Left ventricle myocardium superior (tissue), 1 donor: ENCODE measurements at places on chromosomes 6 and 20.

DNA sequence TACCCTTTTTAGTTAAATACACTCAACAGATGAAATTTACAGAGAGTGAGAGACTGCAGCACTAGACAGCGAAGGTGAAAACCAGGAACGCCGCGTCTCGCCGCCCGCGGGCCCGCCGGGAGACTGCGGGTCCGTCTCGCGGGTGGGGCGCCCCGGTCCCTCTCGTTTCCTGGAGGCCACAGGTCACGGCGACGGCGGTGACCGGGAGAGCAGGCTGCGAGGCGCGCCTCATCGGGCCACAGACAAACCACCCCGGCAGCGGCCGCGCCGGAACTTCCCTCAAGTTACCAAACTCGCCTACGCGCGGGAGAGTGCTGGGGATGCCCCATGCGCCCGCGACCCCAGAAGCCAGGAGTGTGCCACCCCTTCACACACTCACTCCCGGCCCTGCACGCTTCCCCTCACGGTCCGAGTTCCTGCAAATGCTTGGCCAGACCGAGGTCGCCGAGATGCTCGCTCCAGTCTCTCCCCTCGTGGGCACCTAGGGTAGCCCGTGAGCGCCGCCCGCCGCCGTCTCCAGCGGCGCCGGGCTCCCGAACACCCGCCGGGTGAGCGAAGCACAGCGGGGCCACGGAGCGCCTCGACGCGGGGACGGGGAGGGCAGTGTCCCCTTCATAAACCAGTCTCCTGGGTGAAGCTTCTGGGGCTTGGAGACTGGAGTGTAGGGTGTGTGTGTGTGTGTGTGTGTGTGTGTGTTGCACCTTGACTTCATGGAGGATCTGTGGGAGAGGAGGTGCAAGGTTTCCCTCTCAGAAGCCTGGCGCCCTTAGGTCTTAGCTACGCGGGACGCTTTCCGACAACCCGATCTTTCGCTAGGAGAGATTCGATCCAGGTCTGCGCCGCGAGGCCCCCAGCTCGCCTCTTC lies 1.4 kb downstream of the BACH2 start:
- DNase-seq = peak; percentile 70

DNA sequence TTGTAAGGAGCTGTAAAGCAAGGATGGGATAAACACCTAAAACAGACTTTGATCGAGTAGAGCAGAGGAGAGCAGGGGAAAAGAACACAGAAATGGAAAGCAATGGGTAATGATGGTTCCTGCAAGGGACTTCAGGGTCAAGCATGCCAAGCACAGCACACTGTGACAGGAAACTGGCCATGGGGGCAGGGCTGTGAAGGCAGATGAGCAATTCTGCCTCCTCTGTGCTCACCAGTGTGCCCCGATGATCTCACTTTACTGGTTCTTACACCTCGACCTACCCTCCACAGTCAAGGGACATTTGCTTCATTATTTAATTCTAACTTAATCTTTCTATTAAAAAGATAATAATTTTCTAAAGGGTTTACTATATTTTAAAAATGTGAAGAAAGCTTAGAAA lies 21.6 kb upstream of the MYB start:
- no peak for DNase-seq

DNA sequence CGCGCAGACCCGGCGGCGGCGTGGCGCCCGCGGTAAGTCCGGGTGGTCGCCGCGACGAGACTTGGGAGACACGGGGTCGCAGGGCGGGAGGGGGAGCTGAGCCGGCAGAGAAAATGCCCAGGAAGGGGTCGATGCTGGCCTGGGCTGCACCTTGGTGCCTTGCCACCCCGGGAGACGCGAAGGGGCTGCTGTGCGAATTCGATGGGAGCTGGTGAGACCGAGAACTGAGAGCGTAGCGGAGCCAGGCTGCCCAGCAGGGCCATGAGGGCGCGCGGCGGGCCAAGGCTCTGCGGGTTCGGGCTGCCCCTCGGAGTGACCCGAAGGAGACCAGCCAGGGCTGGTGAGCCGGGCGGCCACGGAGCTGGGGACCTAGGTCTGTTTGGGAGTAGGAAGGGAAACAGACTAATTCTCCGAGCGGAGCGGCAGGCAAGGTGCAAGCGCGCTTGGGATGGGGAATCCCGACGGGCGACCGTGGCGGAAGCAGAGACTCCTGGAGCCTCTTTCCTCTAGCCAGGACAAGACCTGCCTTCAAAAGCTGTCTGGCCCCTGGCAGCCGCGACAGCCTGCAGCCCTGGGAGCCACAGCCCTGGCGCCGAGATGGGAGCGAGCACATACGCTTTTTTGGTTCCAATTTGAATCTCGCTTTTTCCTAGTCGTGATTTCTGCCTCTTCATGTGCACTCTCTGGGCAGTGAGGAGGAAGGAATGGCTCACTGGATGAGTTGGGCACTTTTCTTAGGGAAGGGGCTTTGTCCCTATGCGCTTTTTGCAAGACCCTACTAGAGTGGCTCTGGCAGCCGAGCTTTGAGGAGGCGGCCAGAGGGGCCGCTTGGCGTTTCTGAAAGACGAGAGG lies 691 bp downstream of the SYNDIG1 start:
- DNase-seq = peak; percentile 43

- DNase-seq = peak; percentile 62
Observed at GRCh38 chr20:57619051-57619831, 985 bp downstream of the ZBP1 start.

GRCh38 chr20:44023515-44024371 lies 109.1 kb downstream of the TOX2 start:
- no peak for DNase-seq

GRCh38 chr6:85561750-85562357 lies 31.8 kb downstream of the SNX14 start:
- no peak for DNase-seq

DNA sequence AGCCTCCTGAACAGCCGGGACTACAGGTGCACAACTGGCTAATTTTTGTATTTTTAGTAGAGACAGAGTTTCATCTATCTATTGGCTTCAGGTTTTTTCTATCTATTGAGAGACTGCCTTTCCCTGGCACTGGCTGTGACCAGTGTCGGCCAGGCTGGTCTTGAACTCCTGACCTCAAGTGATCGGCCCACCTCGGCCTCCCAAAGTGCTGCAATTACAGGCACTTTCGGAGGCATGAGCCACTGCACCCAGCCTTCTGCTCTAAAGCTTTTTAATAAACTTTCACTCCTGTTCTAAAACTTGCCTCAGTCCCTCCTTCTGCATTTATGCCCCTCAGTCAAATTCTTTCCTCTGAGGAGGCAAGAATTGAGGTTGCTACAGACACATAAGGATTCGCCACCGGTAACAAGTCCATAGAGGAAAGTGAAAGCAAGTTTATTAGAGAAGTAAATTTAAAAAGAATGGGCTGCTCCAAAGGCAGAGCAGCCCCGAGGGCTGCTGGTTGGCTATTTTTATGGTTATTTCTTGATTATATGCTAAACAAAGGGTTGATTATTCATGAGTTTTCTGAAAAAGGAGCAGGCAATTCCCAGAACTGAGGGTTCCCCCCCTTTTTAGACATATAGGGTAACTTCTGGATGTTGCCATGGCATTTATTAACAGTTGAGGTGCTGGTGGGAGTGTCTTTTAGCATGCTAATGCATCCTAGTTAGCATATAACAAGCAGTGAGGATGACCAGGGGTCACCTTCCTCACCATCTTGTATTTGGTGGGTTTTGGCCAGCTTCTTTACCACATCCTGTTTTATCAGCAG lies 44.8 kb upstream of the RNGTT start:
- no peak for DNase-seq

- DNase-seq = no peak
Observed at GRCh38 chr6:45923831-45924391, 91.7 kb downstream of the CLIC5 start.

DNA sequence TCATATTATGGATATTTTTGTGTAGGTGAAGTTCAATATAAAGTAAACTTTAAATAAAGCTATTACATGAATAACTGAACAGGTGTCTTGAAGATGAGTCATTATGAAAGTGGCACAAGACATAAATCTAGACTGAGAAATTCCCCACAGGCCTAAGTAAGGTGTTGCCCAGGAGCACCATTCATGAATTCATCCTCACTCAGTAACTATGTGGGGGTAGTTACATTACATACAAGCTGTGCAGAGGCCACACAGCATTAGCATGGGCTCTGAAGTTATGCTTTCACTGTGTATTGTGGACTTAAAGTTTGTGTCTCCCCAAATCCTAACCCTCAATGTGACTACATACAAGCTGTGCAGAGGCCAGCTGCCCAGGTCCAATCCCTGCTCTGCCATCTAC lies 65.9 kb downstream of the BCAS1 start:
- no peak for DNase-seq

DNA sequence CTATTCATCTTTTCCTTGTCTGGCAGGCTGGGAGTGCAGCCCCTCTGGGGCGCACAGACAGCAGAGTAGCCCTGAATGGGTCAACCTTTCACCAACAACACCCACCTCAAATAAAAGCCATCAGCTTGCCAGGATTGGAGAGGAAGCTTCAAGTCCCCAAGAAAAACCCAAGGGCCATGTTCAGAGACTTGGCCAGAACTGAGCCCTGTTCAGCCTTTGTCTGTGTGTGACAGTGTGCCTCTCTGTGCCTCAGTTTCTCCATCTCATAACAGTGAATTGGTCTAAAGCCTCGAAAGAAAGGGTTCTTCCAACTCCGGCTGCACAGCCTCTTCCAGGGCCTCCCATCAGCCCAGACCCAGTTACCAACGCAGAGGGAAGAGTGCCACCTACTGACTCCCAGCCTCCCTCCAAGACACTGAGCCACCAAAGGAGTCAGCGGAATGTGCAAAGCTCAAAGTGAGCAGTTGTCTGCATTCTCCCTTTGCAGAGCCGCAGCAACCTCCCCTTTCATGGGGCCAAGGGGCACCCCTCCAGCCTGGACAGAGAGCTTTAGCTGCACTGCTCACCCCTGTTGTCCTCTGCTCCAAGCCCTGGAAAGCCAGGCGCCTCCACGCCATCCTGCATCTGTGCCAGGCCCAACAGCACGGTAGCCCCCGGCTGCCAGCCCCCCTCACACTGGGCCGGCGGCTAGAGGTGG lies 82.7 kb upstream of the TOP1 start:
- DNase-seq = peak; percentile 46

GRCh38 chr6:170362121-170362520 lies 55.6 kb downstream of the FAM120B start:
- no peak for DNase-seq
